ENCODE measurements at places on chromosomes 2 and 18.

GRCh38 chr2:64637000-64637635 is 16.6 kb downstream of the SERTAD2 start:
- H3K27ac ChIP-seq = no peak overlapping the region
- peaks cover 9% of the 10 kb centered on the region for H3K36me3 ChIP-seq
- no peak overlapping the region for H3K4me3 ChIP-seq
- peaks cover 4% of the 10 kb centered on the region for H3K4me1 ChIP-seq

GRCh38 chr18:3046216-3046808 is 33.4 kb upstream of the LPIN2 start:
- no peak overlapping the region for H3K27ac ChIP-seq
- no peak overlapping the region for H3K4me3 ChIP-seq
- H3K4me1 ChIP-seq = peaks cover 2% of the 10 kb centered on the region
- no peak for DNase-seq
- H3K27me3 ChIP-seq = no peaks in the 10 kb centered on the region

GRCh38 chr2:220192994-220193753 is 565.7 kb downstream of the SLC4A3 start:
- no peaks in the 10 kb centered on the region for H3K4me1 ChIP-seq
- DNase-seq = no peak
- H3K27ac ChIP-seq = no peak overlapping the region

DNA sequence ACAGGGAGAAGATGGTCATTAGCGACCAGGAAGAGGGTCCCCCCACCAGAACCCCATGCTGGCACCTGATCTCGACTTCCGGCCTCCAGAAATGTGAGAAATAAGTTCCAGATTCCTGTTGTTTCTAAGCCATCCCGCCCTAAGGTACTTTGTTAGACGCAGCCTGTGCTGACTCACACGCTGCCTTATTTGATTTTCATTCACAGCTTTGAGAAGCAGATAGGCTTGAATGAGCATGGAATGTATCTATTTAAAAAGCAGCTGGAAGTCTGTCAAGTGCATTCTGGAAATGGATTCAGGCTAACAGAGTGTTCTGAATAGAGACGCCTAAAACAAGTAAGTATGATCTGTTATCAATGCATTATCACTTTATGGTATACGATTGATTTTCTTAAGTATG is 8.3 kb upstream of the IL1R2 start:
- no peaks in the 10 kb centered on the region for H3K4me1 ChIP-seq
- no peak overlapping the region for H3K4me3 ChIP-seq
- H3K27me3 ChIP-seq = peaks cover 2% of the 10 kb centered on the region
- DNase-seq = no peak
- no peak overlapping the region for H3K27ac ChIP-seq

- H3K27me3 ChIP-seq = peaks cover 29% of the 10 kb centered on the region
- DNase-seq = no peak
- H3K4me3 ChIP-seq = no peak overlapping the region
- no peak overlapping the region for H3K27ac ChIP-seq
- no peaks in the 10 kb centered on the region for H3K36me3 ChIP-seq
These were observed 8.2 kb downstream of the IGFBP5 start for GRCh38 chr2:216687111-216687510.

- H3K27me3 ChIP-seq = no peaks in the 10 kb centered on the region
- H3K4me1 ChIP-seq = no peaks in the 10 kb centered on the region
- H3K27ac ChIP-seq = no peak overlapping the region
- no peaks in the 10 kb centered on the region for H3K36me3 ChIP-seq
- DNase-seq = no peak
These were observed 50.0 kb downstream of the TRPM8 start for GRCh38 chr2:233967164-233967563.

GRCh38 chr2:166539340-166540162 is 45.5 kb upstream of the SCN7A start:
- peaks cover 4% of the 10 kb centered on the region for H3K27me3 ChIP-seq
- no peaks in the 10 kb centered on the region for H3K4me1 ChIP-seq
- no peaks in the 10 kb centered on the region for H3K36me3 ChIP-seq
- DNase-seq = peak; percentile 71
- H3K4me3 ChIP-seq = no peak overlapping the region
- H3K27ac ChIP-seq = no peak overlapping the region

All from endothelial cell of umbilical vein (primary cell).